ENCODE measurements at places on chromosomes 2 and 18. TPM values are rescaled to one million over a fixed set of nuclear protein-coding genes. Genes with fewer than 3 reads are reported as not detected.

COL3A1 gene
- total RNA-seq: 1,747 TPM

AMER3 gene
- not detected for total RNA-seq

SLC4A3 gene
- total RNA-seq: 9.5 TPM

CFAP221 gene
- total RNA-seq: not detected

Measured in uterine smooth muscle cell (primary cell).